ENCODE measurements at places on chromosomes 5 and 9.

DNA sequence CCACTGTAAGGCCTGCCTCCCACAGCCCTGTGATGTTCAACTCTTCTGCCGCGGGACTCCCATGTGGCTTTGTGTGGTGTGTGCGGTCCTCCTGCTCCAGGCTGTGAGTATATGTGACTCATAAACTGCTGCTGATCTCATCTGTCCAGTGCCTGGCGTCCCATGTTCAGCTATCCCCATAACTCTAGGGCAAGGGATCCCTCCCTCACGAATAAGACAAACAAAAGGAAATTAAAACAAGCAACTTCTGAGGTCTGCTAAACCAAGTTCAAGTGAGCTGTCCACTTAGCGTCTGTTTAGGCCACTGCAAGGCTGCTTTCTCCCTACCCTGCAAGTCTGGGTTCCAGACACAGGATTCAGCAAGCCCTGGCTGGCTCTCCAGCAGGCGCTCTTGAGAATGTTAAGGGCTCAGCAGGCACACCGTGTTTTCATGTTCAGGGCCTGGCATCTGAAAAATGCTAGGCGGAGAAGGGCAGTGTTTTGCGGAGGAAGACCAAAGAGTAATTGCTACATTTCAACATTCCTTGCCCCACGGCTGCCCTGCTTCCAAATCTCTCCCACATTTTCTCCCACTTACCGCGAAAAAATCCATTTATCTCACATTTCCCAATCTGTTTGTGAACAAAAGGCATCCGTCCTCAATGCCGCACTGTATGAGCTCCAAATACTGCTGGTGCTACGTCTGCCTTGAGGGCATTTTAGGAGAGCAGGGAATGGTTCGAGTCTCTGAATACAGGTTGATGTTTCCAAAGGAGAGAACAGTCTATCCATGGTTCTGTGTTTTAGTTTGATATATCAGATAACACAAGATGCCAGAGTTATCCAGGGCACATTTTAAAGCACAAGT, 280.2 kb downstream of the SEMA5A start:
- DNase-seq: no peak

DNA sequence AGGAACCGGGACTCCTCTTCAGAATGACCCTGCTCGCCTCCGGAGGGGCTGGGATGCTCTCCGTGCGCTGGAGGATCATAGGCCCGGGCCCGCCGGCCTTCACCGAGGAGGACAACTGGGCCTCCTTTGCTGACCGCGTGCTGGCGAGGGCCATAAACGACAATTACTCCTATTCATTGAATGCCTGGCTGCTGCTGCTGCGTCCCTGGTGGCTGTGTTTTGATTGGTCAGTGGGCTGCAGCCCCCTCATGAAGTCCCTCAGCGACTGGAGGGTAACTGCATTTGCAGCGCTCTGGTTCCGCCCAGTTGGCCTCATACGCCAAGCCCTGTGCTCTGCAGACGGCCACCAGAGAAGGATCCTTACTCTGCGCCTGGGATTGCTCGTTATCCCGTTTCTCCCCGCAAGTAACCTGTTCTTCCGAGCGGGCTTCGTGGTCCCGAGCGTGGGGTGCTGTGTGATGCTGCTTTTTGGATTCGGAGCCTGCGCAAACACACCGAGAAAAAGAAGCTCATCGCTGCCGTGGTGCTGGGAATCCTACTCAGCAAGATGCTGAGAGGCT, 16.6 kb downstream of the OR2V1 start:
- no peak for DNase-seq

DNA sequence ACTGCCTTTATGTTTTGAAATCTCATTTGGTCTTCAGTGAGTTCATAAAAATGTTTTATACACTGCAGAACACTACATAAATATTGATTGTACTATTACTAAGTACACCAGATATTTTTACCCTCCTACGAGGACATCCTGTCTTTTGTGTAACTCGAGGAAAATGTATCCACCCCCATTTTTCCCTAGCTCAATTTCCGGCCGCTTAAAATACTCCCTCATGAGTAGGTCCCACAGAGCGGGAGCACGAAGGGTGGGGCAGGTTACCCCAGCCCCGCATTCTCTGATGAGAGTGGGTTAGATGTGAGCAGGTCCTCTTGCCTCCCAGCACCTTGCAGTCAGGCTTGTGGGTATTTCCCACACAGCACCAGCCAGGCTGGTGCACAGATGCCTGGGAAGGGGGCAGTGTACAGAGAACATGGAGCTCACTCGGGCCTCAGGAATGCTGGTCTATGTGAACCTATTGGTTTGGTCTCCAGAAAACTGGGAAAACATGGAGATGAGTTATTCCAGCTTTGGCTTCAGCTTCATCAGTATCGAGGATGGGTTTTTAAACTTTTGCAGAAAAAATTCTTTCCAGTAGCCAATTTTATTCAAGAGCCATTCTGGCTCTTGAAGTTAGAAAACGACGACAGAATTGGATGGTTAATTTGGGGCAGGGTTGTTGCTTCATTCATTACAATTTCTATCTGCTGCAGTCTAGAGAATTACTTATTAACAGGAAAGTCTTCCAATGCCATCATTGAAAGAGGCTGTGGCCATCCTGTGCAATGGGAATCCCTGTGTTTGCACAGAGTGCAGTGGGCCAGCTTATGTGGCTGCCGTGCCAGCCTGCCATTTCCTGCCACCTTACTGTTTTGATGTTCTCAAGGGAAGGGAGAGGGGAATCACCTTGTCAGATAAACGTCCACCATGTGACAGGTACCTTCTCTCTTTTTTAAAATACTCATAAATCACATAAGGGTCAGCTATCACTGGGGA, 73.2 kb downstream of the WDR41 start:
- no peak for DNase-seq

GRCh38 chr9:81848472-81848871, 79.8 kb upstream of the SPATA31D4 start:
- DNase-seq: no peak

DNA sequence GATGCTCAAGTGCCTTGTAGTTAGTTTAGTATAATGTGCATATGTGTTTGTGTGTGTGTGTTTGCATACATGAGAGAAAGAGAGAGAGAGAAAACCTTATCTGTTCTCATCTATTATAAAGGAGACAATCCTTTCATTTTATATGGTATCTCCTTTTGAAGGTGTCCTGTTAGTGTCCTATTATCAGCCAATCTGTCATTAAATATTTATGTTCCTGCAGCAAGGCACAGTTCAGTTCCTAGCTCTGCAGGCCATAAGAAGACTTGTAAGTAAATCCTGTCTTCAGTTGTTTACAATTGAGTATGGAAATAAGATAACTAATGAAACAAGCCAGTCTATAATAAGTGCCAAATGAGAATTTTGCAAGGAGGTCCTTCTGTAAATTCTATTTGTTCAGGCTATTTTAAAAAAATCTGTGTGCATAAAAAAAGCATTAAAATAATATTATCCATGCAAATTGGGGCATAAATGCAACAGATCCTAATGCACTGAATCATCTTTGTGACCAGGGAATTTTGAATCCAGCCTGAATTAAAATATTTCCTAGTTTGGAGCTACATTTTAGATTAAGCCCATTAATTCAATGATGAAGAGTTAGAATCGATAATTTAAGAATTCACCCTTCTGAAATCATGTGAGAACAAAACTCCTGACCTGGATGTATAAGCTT, 18.1 kb downstream of the MAP1B start:
- no peak for DNase-seq

DNA sequence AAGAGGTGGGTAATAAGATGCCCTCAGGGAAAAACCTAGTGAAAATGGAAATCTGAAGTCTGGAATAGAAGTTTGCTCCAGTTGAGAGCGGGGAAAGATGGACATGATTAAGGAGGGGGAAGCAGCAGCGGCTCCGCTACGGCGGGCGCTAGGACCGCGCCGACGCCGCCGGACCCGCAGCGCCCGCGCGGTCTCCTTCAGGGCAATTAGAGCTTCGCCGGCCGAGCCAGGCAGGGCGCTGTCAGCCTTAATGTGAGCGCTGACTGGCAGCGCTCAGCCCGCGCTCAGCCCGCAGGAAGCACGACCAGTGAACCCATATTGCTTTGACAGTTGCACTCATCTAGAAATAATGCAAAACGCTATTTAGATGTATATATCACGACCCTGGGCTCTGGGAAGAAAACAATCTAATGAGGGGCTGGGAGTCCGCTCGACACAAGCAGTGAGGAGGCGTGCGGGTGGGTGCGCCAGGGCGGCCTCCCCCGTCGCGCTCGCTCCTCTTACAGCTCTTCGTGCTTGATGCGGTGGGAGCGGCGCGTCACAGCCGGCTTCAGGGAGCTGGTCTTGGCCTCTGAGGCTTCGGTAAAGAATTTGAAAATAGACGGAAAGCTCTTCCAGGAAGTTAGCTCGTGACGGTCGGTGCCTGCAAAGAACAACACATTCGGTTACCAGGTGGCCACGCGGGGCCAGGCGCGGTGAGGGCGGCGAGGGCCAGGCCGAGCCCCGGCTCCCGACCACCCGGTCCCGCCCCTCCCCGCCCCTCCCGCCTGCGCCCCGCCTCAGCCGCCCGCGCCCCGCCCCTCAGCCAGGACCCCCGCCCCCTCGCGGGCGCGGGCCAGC, 37.7 kb downstream of the NR2F1 start:
- peak; percentile 85 for DNase-seq

GRCh38 chr5:115413651-115414050, 117.2 kb upstream of the CCDC112 start:
- no peak for DNase-seq

DNA sequence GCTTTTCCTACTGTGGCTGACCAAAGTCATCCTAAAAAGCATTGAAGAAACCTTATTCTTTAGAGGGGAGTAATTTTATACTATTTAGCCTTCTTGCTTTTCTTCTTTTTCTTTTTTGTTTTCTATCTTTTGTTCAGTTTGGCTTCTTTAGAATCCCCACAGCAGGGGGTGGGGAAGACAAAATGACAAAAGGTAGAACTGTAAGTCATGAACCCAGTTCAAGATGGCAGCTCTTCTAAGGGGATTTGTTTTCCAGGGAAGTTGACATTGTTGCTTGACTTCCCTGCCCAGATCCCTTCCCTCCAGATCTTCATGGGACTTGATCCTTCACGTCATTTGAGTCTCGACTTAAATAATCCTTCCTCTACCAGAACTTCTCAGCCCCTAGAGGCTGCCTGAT, 692.4 kb upstream of the DMAC1 start:
- DNase-seq: no peak

DNA sequence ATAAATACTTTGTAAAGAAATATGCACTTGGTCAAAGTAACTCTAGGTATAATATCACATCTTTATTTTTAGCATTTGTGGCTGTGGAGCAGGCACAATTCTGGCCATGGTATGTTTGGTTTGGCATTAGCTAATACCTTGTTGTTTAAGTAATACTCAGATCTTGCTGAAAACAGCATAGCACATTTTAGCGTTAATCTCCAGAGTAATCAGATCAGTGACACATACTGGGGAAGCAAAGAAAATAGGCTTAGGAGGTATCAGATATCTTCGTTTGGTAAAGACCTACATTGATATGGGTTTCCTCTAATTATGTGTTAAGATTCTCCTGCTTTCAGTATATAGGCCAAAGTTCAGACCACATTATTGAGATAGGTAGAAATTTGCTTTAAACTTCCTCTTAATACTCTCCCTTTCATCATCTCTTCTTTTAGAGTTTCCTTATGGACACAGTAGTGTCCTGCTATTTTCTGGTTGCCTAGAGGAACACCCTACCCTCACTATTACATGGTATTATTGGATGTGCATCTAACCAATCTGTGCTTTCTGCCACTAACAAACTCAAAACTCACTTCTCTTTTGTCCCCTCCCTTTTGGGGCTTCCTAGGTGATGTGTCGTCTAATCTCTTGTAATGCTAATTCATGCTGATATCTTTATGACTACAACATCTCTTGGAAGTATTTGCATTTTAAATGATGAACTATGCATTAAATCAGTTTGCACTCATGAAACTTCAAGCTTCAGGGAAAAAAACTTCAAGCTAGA, 437.3 kb upstream of the ADAMTSL1 start:
- no peak for DNase-seq

- DNase-seq: peak; percentile 82
Measured at GRCh38 chr5:178895615-178896571, at the start of gene ZFP2. Gene ZFP2 (plus strand): TSS chr5:178895913. CDS start chr5:178931314, 35,401 bp downstream.

DNA sequence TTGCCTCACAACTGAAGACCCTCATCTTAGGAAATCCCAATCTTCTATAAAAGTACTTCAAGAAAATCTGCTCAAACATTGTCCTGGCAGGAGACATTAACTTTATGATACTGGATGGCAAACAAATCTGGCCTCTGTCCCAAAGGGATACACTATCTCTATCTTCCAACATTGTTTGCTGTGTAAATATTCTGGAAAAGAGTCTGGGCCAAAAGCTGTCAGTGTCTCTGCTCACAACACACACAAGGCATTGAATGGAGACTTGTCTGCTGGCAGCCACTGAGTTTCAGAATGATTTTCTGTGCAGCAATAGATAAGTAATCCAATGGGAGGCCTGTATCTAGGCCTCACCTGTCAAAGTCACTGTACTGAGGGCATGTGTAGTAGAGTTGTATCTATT, 471.1 kb downstream of the DMAC1 start:
- DNase-seq: no peak

- no peak for DNase-seq
Measured at GRCh38 chr9:32741706-32742105, 41.6 kb upstream of the TMEM215 start.

DNA sequence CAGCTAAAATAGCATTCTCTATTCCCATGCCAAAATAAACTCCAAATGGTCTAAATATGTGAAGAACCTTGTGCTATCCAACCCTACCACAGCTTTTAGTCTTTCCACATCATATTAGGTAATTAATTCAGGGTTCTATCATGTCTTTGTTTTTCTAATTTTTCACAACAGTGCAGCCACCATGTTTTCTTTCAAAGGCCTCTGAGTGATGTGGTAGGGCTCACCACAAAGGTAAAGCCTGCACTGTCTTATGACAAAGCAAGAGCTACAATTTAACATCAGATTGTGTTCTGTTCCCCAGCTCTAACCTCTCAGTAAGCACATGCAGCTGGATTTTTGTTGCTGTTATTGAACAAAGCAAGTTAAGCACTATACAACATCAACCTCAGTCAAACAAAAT, 52.4 kb downstream of the MEF2C start:
- DNase-seq: no peak

GRCh38 chr9:1721196-1721595, 294.0 kb upstream of the SMARCA2 start:
- no peak for DNase-seq

DNA sequence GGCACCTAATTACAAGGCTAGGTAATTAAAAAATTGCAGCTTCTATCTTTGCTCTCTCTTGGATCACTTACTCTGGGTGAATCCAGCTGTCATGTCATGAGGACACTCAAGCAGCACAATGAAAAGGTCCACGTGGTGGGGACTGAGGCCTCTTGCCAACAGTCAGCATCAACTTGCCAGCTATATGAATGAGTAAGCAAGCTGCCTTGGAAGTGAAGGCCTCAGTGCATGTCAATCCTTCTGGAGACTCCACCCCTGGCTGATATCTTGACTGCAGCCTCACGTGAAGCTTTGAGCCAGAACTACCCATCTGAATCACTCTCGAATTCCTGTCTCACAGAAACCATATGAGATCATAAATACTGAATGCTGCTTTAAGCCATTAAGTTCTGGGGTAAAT, 140.5 kb downstream of the SNX18 start:
- DNase-seq: no peak

DNA sequence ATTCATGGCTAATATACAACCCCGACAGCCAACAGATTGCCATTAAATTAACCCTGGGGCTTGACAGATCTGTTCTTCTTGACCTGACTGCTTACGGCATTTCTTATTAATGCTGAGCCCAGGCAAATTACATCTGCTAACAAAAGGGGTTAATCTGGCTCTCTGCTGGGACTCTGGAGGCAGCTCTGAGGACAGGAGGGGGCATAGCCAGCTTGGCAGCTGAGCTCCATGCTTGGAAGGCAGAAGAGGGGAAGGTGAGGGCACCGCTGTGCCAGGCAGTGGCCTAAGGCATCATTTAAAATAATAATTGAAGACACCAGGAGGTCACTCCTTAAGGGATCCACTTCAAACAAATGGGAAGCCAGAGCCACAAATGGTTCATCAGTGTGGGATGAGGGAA, 126.0 kb upstream of the GPR151 start:
- DNase-seq: no peak

All from SK-N-DZ (cell line).